ENCODE measurements at places on chromosomes 7 and 10.

DNA sequence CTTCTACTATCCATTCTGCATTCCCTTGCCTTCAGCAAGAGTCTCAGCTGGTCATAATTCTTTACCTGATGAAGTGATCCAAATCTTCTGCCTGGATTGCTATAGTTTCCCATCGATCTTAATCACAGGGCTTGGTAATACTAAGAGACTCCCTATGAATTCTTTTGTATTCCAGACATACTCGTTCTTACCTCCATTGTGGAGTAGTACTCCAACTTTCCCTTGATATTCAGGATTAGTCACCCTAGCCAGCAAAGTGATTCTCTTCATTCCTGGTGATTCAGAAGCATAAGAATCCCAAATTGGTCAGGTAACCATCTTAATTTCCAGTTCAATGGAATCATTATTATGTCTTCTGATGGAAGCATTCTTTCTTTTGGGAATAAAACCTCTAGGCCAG lies 96.7 kb downstream of the TWIST1 start:
- DNase-seq, result no peak

DNA sequence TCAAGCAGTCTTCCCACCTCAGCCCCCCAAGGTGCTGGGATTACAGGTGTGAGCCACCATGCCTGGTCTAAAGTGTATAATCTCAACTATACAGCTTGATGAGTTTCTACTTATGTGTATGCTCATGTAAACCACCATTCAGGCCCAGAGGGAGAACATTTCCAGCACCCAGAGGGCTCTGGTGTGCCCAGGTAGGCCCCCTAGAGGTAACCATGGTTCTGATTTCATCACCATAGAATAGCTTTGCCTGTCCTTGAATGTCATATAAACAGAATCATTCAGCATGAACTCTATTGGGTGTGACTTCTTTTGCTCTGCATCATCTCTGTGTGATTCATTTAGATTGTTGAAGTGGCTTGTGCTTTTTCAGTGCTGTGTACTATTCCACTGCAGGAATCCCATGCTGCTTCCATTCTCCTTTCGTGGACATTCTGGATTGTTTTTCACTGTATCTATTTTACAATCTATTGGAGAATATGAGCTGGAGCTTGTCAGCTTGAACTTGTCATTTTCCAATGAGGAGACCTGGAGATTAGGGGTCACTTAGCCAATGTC lies 35.2 kb downstream of the COL26A1 start:
- no peak for DNase-seq

DNA sequence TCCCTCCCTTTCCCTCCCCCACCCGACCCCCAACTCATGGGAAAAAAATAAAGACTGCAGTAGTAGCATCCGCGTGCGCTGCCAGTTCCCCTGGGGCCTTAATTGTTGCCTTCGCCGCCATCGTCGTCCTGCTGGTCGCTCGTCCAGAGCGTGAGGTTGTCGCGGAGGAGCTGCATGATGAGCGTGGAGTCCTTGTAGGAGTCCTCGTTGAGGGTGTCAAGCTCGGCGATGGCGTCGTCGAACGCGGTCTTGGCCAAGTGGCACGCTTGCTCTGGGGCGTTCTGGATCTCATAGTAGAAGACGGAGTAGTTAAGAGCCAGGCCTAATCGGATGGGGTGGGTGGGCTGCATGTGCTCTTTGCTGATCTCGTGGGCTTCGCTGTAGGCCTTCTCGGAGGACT lies 27.0 kb downstream of the HSPB1 start:
- no peak for DNase-seq

GRCh38 chr10:48768926-48769325 lies 84.3 kb downstream of the WDFY4 start:
- DNase-seq, result no peak

GRCh38 chr10:44262551-44263251 lies 122.2 kb downstream of the CXCL12 start:
- DNase-seq, result no peak

- no peak for DNase-seq
These were observed 170.5 kb upstream of the TBX20 start for GRCh38 chr7:35424440-35424839.

DNA sequence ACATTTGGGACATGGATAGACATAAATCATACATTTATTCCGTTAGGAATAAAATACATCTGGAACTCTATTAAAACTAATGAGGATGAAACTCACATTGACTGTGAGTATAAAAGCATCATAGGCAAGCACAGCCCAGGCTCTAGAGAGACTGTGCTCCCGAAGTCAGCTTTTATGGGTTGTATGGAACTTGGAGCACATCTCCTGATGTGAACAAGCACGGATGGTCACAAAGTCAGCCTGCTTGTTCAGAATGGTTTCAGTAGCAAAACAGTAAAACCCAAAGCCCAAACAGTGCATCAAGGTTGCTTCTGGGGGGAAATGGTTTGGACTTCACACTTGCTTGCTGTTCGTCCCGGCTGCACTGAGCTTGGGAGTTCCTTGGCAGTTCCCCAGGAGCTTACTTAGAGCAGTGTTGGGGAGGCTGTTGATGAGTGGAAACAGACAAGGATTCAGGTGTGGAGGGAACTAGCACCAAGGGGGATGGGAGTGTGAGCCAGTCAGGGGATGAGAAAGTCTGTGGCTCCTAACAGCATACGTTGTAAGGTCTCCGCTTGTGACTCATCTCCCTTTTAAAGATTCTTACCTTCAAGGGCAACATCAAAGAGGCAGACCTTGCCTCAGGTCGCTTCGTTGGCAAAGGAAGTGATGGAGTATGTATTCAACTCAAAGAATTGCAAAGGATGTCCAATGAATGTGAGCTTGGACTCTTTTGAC lies 19.7 kb upstream of the ITGA8 start:
- no peak for DNase-seq

All from NB4 (cell line).